ENCODE measurements at places on chromosomes 6 and 20.
A peak's percentile ranks its signal among the peaks of the same experiment; 100 is the strongest.

DNA sequence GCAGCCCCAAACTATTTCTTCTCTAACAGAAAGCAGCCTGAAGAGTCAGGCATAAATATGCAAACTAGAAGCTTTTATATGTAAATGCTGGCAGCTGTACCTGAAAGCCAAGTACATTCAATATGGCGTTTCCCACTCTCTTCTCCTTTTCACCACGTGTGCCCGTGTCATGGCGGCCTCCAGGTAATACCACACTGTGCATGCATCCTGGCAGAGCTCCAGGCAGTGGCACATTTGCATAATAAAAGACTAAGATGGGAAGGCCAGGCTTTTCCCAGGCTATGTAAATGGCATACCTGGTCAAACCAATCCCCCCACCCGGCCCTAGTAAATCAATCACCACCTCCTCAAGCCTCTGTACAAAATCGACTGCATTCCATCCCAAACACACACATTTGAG is 120.6 kb downstream of the MMUT start:
- DNase-seq: no peak

DNA sequence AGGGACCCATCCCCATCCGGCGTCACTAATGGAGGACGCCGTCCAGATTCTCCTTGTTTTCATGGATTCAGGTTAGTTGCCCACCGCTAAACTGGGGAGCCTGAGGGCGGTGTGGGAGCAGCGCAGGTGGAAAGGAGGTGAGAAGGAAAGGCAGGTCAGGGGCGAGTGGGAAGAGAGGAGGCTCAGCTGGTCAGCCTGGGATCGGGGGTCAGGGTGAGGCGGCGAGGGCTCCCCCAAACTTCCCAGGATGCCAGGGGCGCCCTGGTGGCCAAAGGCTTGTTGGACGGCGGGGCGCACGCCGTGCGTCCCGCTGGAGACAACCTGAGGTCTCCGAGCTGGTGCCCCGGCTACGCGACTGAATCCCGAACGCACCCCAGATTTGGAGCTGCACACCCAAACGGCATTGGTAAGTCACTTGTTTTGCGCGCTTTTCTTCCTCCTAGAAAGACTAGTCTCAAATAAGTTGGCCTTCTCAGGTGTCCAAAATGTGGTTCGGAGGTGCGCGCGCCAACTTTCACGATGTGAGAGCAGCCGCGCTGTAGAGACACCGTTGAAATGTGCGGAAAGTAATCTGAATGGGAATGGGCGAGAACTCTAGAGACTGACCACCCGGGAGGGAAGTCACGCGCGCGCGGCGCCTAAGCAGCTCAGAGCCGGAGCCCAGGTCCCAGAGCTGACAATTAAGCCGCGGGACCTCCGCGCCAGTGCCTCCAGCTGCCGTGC is 9.7 kb downstream of the GNAS-AS1 start:
- DNase-seq: no peak

DNA sequence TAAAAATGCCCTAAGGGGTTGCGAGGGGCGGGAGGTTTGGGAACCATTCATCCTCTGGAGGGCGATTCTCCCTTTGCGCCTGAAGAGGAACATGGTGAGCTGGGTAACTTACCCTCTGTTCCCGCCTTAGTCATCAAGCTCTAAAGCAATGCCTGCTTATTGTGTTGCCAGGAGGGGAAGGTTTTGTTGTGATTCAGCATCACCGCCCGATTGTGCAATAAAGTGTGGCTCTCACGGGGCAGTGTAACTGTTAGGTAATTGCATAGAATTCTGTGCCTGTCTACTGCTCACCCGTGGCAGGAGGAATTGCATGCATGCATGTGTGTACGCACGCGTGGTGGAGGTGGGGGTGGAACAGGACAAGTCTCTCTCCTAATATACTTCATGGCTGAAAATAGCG is 95.5 kb upstream of the AGPAT4 start:
- DNase-seq: no peak

DNA sequence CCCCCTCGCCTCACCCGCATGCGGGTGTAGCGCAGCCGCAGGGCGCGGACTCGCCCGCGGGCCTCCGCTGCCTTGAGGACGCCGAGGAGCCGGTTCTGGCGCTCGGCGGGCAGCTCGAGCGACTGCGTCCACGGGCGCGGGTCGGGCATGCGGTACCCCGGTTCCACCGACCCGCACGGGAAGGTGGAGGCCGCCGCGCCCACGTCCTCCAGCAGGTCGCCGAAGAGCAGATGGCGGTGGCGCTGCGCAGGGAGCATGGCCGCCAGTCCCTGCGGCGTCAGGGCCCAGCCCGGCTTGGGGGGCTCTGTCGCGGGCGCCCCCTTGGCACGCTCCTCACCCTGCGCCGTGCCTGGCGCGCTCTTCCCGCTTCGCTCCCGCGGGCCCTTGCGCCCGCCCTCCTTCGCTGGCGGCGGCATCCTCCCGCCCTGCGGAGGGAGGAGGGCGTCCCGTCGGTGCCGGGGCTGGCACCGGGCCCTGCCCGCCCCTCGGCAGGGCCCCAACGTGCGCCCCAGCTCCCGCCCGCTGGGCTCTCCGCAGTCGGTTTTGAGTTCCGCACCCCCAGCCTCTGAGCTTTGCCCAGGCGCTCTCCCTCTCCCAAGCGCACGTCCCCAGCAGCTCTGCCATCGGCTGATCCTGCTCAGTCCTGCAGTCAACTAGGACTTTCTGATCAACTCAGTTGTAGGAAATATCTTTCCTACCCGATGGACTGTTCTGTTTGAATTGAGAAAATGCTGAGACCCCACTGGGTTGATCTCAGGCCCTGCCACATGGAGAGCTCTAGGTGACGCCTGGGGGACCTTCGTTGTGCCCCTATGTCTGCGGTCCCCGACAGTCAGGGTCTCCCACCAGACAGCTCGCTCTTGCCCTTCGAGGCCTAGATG is at the start of gene LKAAEAR1:
LKAAEAR1 (minus strand) TSS at position 595 of the 881 bp plus-strand sequence; CDS start at position 416, 179 bp downstream.
- DNase-seq: no peak

- DNase-seq: peak; percentile 61
Measured at GRCh38 chr6:129280749-129281148, 397.8 kb downstream of the LAMA2 start.

DNA sequence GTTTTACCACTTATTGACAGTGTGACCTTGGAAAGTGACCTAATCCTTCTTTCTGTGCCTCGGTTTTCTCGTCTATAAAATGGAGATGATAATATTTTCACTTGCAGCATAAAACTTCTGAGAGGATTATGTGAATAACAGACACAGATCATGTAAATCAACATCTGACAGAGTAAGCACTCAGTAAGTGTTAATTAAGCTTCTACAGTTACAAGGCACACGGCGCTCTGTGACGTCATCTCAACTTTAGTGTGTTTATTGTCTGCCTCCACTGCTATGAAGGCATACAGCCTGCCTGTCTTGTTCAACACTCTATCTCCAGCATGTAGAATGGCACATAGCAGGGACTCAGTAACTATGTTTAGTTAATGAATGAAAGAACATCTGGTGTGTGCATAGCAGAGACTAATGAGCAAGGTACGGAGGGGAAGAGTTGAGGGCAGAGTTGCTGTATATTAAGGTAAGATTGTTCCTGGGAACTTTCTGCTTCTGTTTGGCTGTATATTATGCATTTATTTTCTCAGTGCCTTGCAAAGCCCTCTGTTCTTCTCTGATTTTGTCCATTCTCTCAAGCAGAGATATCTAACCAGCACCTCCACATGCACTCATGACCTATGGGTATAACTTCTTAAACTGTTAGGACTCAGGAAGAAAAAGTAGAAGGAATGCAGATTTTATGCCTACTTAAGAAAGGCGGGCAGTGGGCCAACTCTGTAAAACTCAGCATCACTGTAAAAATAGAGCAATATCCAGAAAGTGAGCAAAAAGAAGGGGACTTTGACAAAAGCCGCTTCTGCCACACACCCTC is 66.4 kb upstream of the STMND1 start:
- no peak for DNase-seq

DNA sequence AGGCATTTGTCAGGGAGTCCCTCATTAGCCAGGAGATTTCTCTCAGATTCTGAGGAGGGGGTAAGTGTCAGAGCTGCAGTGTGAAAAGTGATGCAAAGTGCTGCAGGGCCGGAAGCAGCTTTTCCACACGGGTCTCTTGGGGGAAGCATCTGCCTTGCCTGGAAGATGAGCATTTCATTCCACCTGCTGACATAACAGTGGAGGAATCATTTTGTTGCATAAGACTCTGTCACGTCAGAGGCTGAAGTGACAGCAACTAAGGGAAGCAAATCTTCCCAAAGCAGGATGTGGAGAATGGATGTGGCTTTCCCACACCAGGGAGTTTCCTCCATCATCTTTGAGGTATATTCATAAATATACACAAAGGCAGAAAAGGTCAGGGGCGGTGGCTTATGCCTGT is 22.8 kb downstream of the DCBLD1 start:
- no peak for DNase-seq

DNA sequence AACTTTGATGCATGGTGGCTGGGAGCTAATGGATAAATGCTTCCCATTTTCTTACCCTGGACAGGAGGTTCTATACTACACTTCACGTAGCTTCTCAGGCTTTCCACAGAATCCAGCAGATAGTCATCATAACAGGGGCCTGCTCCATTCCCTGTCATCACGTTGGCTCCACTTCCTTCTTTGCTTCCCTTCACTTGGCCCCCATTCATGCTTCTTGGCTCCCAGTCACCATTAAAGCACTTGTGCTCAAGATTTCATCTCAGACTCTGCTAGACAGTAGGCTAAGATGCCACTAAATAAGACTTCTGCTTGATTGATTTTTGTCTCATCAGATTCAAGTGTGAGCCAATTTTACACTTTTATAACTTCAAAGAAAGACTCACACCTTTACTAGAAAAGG is 134.5 kb upstream of the ENPP5 start:
- DNase-seq: no peak

DNA sequence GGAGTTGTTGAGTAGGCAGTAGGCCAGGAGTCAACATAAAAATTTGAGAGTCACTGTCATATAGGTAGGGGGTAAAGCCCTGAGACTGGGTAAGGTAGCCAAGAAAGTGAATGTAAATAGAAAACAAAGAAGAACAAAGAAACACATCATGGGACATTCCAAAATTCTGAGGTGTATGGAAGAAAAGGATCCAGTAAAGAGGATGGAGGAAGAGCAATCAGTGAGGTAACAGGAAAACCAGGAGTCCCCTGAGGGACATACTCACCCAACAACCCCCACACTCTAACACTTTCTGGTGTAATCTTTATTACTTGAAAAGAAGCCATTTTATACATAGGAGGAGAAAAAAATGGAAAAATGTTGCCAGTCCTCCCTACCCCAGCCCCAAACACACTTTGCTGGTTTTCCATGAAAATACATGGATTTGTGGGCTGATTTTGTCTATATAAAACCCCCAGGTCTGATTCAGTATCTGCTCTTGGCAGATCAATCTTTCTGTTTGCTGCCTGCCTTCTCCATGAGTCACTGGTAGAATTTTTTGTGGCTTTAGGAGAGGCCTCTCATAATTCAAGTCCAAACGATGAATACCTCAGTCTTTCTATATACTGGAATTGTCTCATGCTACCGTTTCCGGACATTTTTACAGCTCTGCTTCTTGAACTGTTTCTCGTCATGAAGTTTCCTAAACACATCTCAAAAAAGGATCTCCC is 271.4 kb upstream of the MAN1A1 start:
- no peak for DNase-seq

DNA sequence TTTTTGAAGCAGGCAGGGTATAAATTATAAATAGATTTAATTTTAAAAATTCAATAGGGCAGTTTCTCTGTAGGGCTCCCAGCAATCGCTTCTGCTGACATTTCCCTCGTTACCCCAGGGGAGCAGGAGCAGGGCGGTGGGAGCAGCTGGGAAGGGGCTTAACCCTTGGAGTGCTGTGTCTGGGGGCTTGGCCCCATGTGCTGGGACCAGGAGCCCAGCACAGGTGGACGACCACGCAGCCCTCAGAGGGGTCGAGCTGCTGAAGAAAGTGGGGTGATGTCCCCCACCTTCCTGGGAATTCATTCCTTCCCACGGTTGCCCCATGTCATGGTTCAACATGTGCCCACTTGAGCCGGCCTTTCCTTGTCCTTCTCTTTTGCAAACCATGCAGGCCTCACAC is 67.5 kb upstream of the STX16 start:
- DNase-seq: no peak

- no peak for DNase-seq
Measured at GRCh38 chr6:11772109-11772825, 6.3 kb downstream of the ADTRP start.

- no peak for DNase-seq
Measured at GRCh38 chr6:31225735-31226134, 46.2 kb downstream of the HLA-C start.

DNA sequence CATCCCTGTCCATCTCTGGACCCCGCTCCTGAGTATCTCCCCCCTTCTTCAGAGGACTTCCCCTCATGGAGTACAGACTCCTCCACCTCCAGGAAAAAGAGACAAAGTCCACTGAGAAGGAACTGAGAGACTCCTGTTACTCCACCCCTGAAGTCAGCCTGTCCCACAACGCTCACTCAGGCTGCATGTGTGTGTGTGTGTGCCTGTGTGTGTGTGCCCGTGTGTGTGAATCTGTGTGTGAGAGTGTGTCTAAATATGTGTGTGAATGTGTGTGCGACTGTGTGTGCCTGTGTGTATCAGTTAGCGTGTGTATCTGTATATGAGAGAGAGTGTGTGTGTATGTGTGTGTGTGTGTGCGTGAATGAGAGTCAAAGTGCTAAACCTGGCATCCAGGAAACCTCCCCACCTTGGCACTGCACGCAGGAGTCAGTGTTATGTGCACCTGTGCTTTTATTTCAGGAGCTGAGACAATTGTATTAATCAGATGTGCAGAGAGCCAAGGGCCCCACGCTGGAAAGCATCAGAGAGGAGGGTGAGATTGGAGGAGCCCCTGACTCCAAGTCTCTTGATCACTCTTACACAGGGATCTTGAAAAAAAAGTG is 39.0 kb downstream of the HLA-A start:
- no peak for DNase-seq

DNA sequence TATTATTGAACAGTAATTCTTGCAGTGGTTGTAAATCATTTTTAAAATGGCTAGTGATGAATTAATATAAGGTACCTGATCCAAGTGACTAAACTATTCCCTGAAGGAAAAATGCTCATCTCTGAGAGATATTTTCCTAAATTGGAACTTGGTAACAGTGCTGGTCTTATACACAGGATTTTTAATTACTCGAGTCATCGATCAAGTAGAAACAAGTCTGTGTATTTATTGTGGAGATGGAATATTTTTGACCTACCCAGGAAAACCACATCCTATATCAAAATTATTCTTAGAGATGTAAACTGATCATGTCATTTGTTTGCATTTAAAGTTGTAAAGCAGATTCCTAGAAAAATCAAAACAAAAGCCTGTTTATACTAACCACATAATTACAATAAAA is 166.9 kb downstream of the MOXD1 start:
- DNase-seq: no peak

GRCh38 chr20:15594158-15594695 is 979.0 kb downstream of the KIF16B start:
- DNase-seq: no peak

DNA sequence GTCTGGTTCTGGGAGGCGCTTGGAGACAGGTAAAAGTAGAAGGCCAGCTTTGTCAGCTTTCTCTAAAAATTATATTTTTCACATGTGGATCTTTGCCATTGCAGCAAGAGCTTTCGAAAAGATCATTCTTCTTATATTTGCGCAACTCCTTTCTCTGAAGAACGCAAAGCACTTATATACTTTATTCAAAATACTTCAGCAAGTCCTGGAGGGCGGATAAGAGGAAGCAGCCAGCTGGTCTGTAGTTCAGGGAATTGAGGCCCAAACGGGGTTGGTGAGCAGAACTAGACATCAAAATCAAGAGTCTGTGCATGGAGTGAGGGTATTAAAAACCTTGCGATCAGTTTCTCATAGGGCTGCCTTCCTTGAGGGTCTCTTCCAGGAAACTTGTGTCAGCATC is 182.3 kb downstream of the DTNBP1 start:
- DNase-seq: no peak

Measured in activated CD4-positive, alpha-beta T cell treated with anti-CD3 and anti-CD28 coated beads, Interleukin-2, amount 50 U/mL, for 16 hours (primary cell).